Activated T-cell treated with anti-CD3 and anti-CD28 coated beads for 24 hours (primary cell): ENCODE measurements at places on chromosomes 12 and 14.

- no peak for DNase-seq
Observed at GRCh38 chr14:104657563-104658324, 31.7 kb upstream of the INF2 start.

DNA sequence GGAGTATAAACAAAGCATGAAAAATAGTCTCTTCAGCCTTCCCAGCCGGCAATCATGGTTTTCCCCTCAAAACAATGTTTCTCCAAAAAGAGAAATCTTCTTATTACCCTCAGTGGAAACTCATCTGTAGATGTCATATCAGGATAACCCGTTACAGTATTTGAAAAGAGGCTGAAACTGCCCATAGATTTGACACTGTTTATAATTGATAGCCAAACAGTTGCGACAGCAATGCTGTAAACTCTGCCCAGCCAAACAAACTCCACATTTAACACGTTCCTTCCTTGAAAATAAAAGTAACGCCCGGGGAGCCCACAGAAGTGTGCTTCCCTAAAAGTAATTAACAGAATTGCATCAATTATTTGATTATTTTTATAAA, 201.3 kb upstream of the FOXN3 start:
- DNase-seq, result no peak

GRCh38 chr14:55389330-55389729, 22.3 kb downstream of the ATG14 start:
- no peak for DNase-seq

DNA sequence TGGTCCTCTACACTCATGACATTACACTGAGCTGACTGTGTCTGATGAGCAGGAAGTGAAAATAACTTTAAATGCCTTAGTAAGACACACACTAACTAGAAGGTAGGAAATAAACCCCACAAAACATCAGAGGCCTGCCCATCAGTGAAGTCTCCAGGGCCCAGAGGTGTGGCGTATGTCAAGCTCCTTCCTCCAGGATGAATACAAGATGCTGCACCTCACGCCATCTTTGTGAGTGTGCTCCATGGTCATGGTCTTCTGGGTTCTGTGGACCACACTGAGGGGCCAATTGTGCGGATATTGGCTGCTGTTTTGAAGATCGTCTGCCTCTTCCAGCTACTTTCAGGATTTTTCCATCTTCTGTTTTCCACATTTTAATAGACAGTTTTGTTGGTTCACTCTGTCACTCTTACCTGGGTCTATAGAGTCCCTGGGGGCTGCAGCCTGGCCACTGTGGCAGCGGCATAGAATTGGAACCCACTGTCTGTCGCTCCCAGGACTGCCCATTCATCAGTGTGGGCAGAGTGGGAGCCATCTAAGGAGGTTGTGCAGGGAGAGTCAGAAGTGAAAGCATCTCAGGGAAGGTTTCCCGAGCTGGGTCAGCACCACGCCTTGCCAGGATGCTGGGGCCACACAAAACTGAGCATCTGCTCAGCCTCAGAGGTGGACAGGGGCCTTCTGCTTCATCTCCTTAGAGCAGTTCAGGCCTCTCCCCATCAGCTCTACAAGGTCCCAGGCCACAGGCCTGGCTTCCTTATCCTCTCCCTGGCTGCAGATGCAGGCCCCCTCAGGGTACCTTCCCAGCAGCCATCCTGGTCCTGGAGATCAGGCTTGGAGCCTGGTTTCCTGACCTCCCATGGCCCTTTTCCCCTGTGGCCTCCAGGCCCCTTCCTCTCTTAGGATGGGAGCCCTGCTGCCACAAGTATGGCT, 57.5 kb upstream of the C14orf180 start:
- DNase-seq, result no peak

DNA sequence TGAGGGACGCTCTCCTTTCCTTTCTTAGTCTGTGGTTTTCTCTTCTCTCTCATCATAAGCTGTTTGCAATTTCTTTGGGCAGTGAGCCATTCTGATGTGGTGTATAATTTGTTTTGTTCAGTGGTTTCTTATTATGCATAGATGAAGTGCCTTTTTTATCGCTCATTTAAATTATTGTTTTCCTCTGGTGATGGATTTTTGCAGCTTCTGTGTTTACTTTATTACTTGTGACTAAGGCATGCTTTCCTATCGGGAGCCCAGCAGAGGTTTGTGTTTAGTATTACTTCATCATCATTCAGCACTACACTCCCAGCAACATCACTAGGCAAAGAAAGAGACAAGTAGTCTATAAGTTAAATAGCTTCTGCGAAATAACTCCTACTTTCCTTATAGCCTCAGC, 586.6 kb upstream of the NOVA1 start:
- no peak for DNase-seq

DNA sequence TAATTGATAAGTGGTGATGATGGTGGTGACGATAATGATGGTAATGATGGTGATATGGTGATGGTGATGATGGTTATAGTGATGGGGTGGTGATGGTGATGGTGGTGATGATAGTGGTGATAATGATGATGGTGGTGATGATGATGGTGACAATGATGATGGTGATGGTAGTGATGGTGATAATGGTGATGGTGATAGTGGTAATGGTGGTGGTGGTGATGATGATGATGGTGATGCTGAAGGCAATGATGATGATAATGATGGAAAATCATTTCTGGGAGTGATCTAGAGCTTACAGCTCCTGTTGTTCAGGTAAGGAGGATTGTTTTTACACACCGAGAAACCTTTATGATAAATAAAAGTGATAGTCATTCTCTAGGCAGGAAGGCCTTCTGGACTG, 33.9 kb downstream of the CCDC63 start:
- no peak for DNase-seq

- no peak for DNase-seq
Observed at GRCh38 chr12:1501695-1502378, 92.5 kb downstream of the FBXL14 start.

DNA sequence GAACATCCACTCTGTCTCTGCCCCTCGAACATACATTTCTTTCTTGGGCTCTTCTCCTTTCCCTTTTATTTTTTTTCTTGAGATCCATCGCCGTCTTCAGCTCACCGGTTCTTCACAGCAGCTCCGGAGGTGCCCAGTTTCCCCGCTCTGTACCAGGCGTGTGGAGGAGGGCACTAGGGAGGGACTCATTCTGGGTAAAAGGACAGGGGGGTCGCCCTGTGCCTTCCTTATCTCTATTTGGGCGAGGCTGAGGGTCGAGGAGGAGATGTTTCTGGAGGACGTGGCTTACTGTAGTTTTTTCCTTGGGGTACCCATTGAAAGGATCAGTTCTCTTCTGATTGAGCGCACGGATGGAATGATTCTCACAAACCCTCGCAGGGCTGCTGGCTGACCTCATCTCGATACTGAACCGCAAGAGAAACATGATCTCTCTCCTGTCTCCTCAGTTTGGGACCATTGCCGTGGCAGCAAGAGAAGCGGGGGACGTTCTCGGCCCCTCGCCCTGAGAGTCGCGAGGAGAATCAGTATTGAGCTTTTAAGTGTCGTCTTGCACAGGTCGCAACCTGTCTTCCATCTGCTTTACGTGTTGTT, 386 bp downstream of the LIN52 start:
- DNase-seq, result no peak

DNA sequence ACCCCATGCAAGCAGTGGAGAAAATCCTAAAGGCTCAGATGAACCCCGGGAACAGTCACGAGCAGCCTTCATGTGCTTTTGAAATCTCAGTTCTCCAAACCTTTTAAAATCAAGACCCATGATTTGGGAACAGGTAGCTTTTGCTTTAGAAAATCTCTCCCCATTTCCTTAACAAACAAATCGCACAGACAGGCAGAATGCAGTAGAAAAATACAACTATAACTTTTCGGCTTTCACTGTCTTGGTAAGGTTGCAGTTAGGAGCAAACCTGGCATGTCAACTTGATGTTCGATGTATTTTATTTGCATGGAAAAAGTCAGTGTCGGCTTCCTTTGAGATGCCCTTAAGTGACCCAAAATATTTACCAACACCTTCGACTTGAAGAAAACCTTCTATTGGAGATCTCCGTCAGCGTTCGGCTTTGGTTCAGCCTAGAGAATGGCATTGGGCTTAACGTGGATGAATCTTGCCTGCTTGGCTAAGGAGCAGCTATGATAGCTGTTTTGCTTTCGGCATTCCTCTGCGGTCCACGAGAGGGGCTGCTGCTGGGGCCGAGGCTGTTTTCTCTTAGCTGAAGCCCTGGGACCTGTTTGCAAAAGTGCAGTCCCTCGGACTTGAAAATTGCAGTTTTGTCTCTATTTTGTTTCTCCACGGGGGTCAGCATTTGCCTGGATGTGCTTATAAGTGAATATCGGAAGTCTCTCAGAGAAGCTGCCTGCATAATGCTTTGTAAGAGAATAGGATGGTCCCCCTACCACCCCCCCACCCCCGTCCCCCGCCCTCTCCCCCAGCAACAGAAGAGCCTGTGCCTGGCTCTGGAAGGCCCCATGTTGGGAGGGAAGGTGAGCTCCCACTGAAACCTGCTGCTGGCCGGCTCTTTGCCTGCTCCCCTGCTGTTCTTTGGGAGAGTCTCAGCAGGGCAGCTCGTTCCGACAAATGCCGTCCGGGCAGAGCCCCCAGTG, 122.8 kb downstream of the AACS start:
- DNase-seq, result no peak

DNA sequence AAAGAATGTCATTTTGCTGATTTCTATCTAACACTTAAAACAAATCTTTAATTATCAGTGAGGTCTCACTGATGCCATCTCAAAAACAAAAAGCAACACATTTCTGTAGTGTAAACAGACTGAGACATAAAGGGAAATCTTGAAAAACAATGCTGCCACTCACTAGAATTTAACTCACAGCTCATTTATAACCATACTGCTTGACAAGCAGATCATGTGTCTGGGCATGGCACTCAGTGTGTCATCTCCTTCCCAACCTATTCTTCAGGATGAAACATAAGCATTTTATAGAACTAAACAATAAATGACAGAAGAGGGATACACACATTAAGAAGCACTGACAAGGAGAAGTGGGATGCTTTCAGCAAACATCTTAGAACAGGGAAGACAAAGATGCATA, 22.4 kb downstream of the ATF7 start:
- no peak for DNase-seq

- DNase-seq, result no peak
Observed at GRCh38 chr12:82765971-82766705, 79.4 kb downstream of the TMTC2 start.

- no peak for DNase-seq
Observed at GRCh38 chr14:51284241-51284640, 44.2 kb downstream of the TMX1 start.

DNA sequence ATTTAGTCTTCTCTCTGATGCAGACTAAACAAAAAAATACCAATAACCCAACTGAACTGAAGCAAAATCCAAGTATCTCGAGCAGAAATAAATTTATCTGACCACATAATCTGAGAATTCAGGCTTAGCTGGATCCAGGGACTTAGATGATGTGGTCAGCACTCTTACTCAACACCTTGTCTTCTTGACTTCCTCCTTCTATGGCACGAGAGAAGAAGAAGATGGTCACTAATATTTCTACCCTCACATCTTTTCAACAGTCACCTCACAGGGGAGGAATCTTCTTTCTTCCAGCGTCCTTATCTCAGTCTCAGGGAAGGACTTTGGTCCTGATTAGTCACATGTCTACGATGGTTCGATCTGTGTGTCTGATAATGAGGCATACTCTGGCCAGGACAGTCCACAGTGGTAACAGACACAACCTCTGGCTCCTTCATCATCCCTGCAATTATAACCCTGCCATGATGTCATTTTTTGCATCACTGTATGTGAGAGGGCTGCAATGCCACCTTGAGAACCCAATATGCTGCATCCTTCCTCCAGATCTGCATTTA, 15.8 kb downstream of the RGS6 start:
- no peak for DNase-seq

GRCh38 chr12:103505371-103506236, 9.8 kb upstream of the C12orf42 start:
- peak; percentile 48 for DNase-seq

DNA sequence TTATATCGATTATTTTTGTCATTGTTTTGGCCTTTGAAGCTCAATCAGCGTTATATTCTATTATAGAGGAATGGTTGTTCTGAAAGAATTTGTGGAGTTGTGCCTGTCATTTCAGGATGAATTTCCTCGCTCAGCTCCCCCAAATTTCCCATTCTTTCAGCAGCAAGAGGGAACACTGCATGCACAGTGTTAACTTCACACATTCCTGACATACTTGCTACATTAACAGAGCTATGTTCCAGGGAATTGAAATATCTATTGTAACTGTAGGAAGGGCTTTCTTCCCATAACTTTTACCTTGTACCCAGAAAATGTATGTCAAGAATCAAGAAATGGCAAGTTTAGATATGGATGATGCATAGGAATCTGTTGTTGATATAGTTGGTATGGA, 379.0 kb downstream of the LRIG3 start:
- no peak for DNase-seq

- DNase-seq, result no peak
Observed at GRCh38 chr12:96359328-96359727, 40.9 kb downstream of the CDK17 start.

- DNase-seq, result no peak
Observed at GRCh38 chr12:14613718-14614117, 46.0 kb upstream of the PLBD1 start.

- no peak for DNase-seq
Observed at GRCh38 chr14:103100281-103101121, 6.0 kb downstream of the EXOC3L4 start.
